ENCODE measurements at places on chromosomes 13 and 19. TPM values are rescaled to one million over a fixed set of nuclear protein-coding genes. Genes with fewer than 3 reads are reported as not detected.

GRCh38 chr19:46693760-46694159 lies 23.2 kb downstream of the PRKD2 start:
- H3K36me3 ChIP-seq: peaks cover 80% of the 10 kb centered on the region
- peaks cover 11% of the 10 kb centered on the region for H3K4me1 ChIP-seq
- H3K27ac ChIP-seq: no peak overlapping the region
- no peak for DNase-seq

DNA sequence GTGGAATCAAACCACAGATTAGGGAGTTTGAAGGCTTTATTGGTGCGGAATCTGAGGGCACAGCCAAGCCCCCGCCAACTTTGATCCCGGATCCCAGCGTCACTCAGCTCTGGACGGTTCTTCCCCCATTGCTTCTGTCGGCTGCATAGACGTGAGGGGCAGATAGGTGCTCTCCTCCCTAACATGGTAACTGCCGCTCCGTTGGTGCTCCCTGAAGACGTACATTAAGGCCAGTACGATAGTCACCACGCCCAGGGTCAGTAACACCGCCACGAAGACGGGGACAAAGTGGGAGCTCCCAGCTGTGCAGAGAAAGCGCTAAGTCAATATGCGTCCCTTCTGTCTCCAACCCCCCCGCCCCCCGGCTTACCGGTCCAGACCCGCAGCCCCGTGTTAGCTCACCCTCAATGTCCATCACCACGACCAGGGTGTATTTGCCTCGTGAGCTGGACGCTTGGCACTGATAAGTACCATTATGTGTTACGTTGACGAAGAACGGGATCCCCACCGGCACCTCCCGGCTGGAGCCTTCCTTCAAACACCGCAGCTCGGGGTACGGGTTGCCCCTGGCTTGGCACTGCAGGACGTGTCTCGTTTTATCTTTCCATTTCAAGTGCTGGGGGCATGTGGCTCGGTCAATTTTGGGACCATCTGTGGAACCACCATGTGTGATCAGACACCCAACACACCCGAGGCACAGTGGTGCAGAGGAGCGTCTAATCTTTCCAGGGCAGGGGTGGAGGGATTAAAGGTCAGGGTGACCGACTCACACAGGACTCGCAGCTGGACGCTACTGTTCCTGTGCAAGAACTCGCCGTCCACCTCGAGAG lies 644 bp upstream of the RAVER1 start:
- H3K4me3 ChIP-seq: peak overlapping the region; percentile 93
- H3K4me1 ChIP-seq: peaks cover 23% of the 10 kb centered on the region
- peaks cover 10% of the 10 kb centered on the region for H3K27me3 ChIP-seq
- peak overlapping the region; percentile 74 for H3K27ac ChIP-seq
- DNase-seq: no peak

- peaks cover 41% of the 10 kb centered on the region for H3K27me3 ChIP-seq
- H3K4me3 ChIP-seq: no peak overlapping the region
- H3K4me1 ChIP-seq: peaks cover 15% of the 10 kb centered on the region
- H3K27ac ChIP-seq: no peak overlapping the region
- peak; percentile 45 for DNase-seq
Observed at GRCh38 chr19:39325778-39326665, 5.4 kb upstream of the LRFN1 start.

DNA sequence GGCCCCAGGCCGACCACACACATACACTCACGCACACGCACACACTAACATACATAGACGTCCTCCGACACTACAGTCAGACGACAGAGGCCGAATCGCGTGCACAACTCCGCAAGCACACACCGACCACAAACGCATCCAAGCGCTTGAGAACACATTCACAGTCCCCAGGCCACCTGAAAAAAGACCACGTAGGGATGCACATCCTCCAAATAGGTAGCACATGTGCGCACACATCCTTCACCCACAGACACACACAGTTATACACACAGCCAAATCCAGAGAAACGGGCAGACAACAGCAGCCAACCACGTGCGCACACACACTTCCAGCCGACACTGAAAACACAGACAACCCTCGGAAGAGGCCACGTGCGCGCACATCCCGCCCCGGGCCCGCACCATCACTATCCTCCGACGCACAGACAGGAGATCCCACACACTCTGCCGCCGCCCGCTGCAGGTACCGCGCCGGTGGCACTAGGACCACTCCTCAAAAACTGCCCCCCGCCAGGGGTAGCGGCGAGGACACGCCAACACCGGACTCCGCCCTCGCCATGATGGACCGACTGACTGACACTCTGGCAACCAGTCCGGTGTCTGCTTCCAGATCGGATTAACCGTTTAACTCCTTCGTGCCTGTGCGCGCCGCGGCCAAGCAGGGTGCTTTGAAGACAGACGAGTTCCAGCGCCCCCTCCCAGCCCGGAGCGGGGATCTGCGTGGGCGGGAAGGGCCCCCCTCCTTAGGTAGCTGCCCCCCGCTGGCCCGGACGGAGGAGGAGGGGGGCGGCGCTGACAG lies 493 bp upstream of the PDE4A start:
- peaks cover 94% of the 10 kb centered on the region for H3K27me3 ChIP-seq
- no peaks in the 10 kb centered on the region for H3K36me3 ChIP-seq
- H3K27ac ChIP-seq: no peak overlapping the region
- DNase-seq: peak; percentile 91

DNA sequence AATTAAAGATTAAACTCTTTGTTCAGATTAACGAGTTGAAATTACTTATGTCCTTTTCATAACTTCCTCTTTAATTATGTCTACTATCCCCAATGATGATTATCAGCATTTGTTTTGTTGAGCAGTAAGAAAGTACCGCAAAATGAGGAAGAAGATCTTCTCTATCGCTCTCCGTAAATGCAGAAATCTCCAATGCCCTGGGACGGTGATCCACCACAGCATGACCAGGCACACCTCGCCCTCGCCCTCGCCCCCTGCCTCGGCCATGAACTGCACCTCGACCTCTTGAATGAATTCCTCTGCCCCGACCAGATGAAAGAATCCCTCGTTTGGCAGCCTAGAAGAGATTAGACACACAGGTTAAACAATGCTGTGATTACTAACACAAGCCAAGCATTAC lies 69.1 kb downstream of the RBM26 start:
- no peaks in the 10 kb centered on the region for H3K27me3 ChIP-seq
- H3K36me3 ChIP-seq: peaks cover 79% of the 10 kb centered on the region
- no peaks in the 10 kb centered on the region for H3K4me1 ChIP-seq
- H3K27ac ChIP-seq: peak overlapping the region; percentile 79
- H3K4me3 ChIP-seq: no peak overlapping the region
- DNase-seq: no peak

DNA sequence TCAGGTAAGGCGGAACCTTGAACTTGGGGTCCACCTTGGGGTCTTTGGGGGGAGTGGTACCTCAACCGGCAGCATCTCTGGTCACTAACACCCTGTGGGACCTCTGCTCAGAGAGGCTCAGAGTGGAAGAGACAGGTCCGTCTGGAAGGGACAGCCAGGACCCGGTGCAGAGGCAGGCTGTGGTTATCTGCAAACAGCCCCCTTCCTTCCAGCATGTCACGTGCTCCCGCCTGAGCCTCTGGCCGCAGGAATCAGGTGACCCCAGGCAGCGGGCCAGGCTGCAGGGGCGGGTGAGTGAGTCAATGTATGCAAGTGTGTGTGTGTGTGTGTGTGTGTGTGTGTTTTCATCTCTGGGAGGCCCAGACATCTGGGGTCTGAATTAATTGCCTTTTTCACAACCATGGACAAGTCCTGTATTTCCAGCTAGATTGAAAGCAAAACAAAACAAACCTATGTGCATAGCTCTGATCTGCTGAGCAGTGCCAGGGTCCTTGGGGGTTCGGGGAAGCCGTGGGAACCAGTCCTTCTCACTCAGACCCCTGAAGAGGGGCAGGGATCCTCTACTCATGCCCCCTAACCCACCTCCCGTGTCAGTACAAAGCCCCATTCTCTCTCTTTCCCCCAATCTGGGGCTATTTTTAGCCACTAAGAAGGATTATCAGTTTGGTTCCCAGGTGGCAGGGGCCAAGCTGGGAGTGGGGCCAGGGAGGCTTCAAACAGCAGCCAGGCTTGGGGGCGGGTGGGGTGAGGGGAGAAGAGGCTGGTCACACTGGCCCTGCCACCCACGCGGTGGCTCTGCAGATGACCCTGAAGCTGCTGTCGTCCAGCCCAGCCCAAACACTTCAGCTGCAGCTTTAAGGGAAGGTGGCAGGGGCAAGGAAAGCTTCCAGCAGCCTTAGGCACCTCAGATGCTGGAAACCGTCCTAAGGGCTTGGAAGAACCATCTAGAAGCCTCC lies 31.4 kb downstream of the CERS4 start:
- peaks cover 19% of the 10 kb centered on the region for H3K4me1 ChIP-seq
- no peaks in the 10 kb centered on the region for H3K27me3 ChIP-seq
- peak overlapping the region; percentile 85 for H3K27ac ChIP-seq
- peaks cover 29% of the 10 kb centered on the region for H3K36me3 ChIP-seq
- DNase-seq: peak; percentile 76
- H3K4me3 ChIP-seq: no peak overlapping the region

- H3K4me1 ChIP-seq: no peaks in the 10 kb centered on the region
- no peak overlapping the region for H3K27ac ChIP-seq
- H3K27me3 ChIP-seq: no peaks in the 10 kb centered on the region
- H3K4me3 ChIP-seq: no peak overlapping the region
Observed at GRCh38 chr13:104967836-104968630, 1567.4 kb downstream of the EFNB2 start.

GRCh38 chr19:1718420-1719291 lies 34.6 kb upstream of the ONECUT3 start:
- no peak for DNase-seq
- H3K36me3 ChIP-seq: no peaks in the 10 kb centered on the region
- H3K27ac ChIP-seq: no peak overlapping the region
- H3K27me3 ChIP-seq: peaks cover 54% of the 10 kb centered on the region

Gene GNG7
- total RNA-seq: 13.2 TPM

Gene KRTDAP
- 3.2 TPM for total RNA-seq

Gene HSD11B1L
- total RNA-seq: 11.8 TPM

All from WTC11 (cell line).